ENCODE measurements at places on chromosomes 16 and 17.
A peak's percentile ranks its signal among the peaks of the same experiment; 100 is the strongest.

DNA sequence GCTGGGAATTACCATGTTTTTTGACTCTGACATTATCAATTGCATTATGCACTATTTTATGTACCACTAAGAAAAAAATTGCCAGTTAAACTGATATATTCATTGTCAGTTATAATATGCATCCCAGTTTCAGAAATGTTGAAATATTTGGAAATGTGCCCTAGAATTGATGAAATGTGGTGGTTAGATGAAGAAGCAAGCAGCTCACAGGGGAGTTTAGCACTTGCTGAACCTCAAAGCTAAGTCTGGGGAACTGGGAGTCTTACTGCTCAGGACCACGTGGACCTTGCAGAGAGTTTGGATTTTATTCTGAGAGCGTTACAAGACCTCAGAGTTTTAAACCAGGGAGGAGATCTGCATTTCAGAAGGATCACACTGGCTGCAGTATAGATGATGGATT lies 67.9 kb downstream of the TNRC6C start:
- DNase-seq = no peak

GRCh38 chr16:88758227-88758943 lies 26.6 kb downstream of the PIEZO1 start:
- DNase-seq = peak; percentile 42

DNA sequence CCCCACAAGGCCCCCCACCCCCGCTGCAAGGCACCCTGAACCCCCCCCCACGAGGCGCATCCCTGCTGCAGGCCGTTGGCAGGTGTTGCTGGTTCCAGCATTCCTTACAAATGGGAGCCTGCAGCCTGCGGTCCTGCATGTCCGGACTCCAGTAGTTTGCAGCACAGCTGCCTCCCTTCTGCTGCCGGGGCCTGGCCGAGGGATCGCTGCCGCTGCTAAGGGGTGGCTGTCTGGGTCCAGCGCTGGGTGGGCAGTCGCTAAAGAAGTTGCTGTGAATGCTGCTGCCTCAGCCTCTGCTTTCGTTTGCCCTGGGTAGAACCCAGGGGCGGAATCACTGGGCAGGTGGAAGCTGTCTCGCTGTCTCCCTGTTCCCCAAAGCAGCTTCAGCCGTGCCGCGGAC lies 11.8 kb downstream of the UTS2R start:
- DNase-seq = no peak

DNA sequence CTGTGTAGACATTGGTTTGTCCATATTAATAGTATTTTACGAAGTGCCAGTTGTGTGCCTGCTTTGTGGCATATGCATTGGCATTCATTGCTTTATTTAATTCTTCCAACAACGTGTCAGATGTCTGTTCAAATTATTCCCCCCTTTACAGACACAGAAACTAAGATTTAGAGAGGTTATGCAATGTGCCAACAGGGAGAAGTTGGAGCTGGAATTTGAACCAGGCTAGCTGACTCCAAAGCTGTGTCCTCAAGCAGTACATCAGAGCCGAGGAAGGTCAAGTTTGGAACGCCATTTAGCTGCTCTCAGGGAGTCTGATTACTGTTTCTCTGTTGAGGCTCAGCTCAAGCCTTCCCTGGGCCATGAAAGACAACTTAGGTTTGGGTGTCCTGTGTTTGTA lies 232.3 kb downstream of the WWOX start:
- DNase-seq = no peak

DNA sequence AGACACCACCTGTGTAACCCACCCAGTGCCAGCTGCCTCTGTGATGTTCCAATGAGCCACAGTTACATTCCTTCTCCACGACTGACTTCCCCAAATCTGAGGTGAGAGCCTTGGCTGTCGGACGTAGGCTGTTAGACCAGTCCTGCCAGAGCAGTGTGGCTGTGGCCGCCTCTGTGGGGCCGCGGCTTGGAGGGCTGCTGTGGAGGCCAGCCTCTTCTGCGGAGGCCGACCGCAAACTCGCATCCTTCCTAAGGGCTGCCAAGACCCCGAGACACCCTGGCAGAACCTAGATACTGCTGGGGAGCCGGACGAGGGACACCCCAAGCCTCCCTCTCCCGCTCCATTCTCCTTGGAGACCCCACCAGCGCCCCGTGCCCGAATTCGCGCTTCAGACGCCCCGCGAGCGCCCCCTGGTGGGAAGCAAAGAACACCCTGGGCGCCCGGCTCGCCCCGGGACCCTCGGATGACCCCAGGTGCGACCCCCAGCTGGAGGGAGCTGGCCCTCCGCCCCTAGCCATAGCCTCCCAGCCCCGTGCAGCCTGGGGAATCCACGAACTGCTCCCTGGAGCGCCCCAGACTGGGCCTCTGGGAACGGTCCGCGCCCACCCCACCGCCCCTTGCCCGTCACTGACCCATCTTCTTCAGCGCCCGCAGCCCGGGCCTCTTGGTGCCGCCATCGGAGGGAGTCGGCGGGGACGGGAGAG lies 547 bp downstream of the PLCD3 start:
- DNase-seq = peak; percentile 79

- DNase-seq = no peak
These were observed 30.3 kb upstream of the SRCIN1 start for GRCh38 chr17:38636054-38636453.

Data from NCI-H69 (cell line).